CD4-positive, alpha-beta T cell (primary cell): ENCODE measurements at places on chromosomes 12 and 14.

GRCh38 chr12:28574746-28575592 is 384.7 kb downstream of the CCDC91 start:
- no peak for DNase-seq

GRCh38 chr14:99479906-99480869 is at the start of gene SETD3:
Gene SETD3 (minus strand): TSS chr14:99480859. CDS start chr14:99465805, 15,054 bp downstream.
- DNase-seq: peak; percentile 20

- no peak for DNase-seq
Measured at GRCh38 chr12:114852976-114853529, 169.1 kb upstream of the TBX3 start.

DNA sequence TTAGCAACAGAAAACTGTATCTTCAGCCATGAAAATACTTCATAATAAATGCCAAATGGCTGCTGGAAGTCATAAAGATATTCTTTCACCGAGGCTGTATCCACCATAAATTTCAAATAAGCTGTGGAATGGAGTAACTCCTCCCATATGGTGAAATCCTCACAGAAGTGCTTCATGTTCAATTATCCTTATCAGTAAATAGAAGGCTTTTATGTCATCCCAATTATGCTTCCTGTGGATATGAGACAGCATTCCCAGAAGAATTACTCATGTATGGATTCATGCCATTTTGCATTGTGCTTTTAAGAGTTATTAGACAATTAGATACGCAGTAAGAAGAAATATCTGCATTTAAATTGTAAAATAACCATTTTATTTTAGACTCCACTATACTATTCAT is 99.0 kb downstream of the RTN1 start:
- DNase-seq: no peak

DNA sequence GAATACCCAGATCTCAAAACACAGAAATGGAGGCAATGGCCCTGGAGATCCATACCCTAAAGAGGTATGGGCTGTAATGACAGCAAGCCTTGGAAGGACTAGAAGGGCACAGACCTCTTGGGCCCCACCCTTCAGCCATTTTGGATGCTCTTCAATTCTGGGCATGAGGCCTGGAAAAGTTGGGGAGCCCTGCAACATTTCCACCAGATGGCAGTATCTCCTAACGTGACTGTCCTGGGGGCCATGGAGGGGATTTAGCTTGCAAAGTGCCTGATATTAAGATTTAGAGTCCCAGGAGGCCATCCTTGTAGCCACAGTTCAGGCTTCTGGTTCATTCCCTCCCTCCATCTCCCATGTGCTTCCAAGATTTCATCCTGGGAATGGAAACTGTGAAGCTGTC is 30.2 kb downstream of the KCNA5 start:
- no peak for DNase-seq

GRCh38 chr12:132466241-132467201 is 23.4 kb upstream of the FBRSL1 start:
- no peak for DNase-seq

DNA sequence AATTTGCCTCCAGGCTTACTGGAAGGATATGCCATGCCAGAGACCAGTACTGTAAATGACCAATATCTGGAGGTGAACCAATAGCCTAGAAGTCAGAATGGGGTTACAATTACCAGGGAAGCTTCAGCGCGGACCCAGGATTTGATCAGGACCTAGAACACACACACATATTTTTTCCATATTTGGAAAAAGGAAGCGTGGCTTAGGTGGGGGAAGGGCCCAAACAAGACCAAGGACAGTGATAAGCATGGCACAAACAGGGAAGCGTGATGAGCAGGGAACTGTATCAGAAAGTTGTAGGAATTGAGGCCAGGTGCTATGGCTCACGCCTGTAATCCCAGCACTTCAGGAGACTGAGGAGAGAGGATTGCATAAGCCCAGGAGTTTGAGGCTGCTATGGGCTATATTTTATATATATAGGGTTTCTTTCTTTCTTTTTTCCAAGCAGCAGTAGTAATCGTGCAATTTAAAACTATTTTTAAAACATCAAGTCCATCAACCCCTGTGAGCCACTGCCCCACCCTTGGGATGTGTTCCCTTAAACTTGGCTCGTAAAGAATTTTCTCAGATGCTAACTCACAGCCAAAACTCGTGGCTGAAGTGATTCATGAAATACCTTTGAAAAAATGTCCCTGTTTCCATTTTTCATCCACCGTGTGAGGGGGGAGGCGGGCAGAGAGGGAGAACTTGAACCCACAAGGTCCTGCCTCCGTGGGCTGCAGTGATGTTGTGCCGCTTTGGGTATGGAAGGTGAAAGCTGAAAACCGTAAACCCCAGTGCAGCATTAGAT is 16.7 kb downstream of the HRK start:
- DNase-seq: no peak

DNA sequence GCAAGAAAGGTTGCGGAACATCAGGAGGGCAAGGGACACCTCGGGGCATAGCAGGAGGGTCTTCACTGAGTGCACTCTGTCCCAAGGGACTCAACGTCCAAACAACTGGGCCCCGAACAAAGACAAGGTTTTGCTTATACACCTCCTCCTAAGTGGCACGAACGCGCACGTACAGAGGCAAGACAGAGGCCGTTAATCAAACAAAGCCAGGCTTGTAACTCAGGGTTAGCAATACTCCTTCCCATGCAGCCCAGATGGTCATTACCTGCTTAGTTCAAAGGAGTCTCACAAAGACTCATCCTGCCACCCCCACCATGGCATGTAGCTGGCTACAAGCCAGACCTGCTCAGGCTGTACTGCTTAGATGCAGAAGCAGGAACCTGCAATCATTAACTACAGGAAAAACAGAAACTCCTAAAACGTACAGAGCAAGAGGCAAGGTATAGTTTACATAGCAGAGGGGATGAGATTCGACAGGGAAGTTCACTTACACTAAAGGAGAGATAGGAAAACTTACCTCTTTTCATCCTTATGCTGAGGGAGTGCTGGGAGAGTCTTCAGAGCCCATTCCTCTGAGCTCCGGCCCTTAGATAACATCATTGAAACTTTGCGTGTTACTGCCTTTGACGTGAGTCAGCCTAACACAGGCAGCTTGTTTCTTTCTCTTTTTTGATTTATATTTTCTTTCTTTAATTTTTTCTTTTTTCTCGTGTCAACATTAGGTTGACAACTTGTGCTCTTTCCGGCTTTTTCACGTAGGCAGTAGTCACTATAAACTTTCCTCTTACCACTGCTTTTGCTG is 1319.1 kb downstream of the TMEM121 start:
- DNase-seq: peak; percentile 67

- no peak for DNase-seq
Measured at GRCh38 chr12:128813883-128814282, 9.9 kb downstream of the SLC15A4 start.

DNA sequence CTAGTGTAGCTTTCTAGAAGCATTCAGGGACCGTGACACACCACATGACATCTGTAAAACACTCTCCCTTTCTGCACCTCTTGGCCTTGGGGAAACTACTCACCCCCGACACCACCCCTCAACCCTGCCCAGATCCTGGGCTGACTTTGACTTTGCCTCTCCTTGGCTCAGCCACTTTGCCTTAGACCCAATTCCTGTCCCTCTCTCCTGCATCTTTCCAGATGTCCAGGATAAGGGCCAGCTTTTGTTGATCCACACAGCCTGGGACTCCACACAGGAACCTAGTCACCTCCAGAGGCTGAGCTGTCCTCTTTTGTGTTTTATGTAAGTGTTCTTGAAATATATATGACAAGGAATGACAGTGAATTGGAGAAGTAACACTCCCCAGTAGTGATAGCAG is 153.7 kb upstream of the PLXNC1 start:
- no peak for DNase-seq

GRCh38 chr14:74085047-74085637 is 386 bp downstream of the LIN52 start:
- no peak for DNase-seq

DNA sequence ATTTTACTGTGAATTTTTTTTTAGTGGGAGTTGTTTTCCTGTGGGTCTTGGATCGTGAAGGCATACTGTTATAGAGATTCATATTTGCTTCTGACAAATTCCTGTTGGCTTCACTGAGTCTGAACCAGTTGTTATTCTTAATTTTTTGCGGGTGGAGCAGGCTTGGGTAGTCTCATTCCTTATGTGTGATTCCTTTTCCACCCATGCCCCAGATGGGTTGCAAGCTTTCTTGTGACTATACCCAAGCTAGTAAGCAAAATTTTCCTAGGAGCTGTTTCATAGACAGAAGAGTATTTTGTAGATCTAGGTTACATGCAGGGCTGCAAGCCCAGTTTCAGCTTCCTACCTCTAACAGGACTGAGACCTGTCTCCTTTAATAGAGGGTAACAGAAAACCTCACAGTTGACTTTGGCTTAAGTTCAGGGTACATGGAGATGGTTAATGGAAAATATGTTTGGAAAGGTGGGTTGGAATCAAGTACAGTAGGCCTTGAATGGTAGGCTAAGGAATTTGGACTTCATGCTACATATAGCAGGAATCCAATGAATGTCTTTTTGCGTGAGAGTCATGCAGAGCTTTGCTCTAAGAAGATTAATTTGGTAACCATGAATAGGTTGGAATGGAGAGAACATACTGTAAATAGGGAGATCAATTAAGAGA is 29.0 kb downstream of the TRMT5 start:
- no peak for DNase-seq

DNA sequence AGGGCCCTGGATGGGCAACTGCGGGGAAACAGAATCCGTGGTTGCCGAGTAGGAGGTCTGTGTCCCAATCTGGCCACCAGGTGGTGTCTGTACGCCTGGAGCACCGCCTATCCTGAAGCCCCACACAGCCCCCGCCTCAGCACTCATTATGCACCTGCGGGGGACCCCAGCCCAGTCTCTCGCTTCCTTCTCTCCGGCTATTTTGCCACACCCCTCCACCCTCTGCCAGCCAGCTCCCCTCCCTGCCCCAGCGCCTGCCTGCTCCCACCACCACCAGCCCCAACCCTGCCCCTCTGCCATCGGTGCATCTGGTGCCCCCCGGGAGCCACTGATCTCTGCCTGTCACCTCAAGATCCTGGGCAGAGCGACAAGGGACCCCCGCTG is 2.2 kb upstream of the NXPH4 start:
- DNase-seq: peak; percentile 84

- no peak for DNase-seq
Measured at GRCh38 chr12:1324910-1325309, 269.5 kb downstream of the FBXL14 start.

- no peak for DNase-seq
Measured at GRCh38 chr12:15446807-15447206, 124.5 kb downstream of the PTPRO start.

GRCh38 chr14:72830786-72831594 is 62.9 kb downstream of the DPF3 start:
- DNase-seq: no peak

DNA sequence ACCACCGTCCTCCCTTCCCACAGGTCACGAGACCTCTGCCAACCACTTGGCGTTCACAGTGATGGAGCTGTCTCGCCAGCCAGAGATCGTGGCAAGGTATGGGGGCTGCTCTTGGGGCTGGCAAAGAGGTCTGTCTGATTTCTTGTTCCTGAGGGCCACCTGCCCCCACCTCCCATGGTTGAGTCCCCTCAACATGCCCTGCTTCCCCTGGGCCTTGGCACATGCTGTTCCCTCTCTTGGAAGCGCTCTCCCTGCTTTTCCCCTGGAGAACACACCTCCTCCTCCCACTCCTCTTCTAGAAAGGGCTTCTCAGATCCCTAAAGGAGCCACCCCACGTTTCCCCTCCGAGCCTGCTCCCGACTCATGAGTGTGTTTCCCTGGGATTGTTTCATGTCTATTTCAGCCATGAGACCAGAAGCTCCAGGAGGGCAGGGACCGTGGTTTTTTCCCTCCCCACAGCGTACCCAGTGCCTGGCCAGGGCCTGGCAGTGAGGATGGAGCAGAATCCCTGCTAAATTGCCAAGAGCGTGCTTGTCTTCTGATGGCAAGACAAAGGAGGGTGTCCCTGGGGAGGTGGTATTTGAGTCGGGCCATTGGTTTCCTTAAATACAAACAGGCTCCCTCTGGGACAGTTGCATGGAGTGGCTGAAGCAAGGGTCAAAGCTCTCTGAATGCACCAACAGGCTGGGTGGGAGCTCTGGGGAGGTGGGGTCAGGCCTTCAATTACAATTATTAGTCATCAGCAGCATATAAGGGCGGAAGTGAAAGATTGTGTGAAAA is 34.1 kb downstream of the CYP46A1 start:
- DNase-seq: no peak

- peak; percentile 16 for DNase-seq
Measured at GRCh38 chr12:76037130-76038103, 5.8 kb upstream of the PHLDA1 start.

DNA sequence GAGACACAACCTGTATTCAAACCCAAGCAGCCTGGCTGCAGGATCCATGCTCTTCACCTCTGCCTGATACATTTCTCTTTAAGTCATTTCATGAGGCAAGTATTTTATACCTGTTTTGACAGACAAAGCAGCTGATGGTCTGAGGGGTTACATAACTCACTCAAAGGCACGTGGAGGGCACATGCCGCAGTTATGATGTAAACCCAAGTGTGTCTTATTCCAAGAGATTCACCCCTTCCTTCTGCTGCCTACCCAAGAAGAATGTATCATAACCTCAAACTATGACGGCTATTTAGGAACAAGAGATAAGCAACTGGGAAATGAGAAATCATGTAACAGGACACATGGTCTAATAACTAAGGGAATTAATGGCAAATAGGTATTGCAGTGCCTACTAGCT is 329.8 kb upstream of the TMPO start:
- DNase-seq: no peak

- no peak for DNase-seq
Measured at GRCh38 chr12:85466890-85467289, 186.9 kb downstream of the ALX1 start.

GRCh38 chr12:19402743-19403431 is 36.4 kb upstream of the AEBP2 start:
- DNase-seq: no peak

DNA sequence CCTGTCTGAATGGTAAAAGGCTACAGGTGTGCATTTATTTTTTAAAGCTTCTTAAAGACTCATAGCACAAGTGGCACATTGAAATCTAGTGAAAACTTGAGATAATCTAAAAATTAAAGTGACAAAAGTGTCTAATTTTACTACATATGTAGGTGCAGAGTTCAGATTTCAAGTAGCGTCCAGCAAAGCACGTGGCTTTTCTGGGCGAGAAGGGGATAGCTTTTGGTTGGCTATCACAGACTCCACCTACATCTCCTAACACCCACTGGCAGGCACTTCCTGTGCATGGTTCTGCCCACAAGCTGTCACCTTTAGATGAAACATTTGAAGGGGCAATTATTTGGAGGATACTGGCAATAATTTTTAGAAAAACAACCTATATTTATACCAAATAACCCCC is 1.9 kb upstream of the PITPNM2 start:
- no peak for DNase-seq
